ENCODE measurements at places on chromosomes 3 and 15. TPM values are rescaled to one million over a fixed set of nuclear protein-coding genes. Genes with fewer than 3 reads are reported as not detected.

DNA sequence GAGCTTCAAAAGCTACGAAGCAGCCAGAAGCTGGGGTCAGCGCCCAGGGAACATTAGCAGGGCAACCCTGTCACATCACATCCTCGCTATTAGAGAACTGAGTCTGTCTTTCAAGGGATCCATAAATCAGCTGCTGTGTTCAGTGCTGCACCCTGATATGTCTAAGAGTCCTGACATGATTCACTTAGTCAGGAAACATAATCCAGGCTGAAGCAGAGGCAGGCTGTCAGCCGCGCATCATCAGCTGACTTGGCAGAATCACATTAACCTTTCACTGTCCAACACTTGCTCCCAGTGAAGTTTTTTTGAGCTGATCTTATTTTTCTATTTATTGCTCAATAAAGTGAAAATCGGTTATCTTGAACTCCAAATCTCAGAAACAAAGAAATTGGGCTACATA lies 23.5 kb downstream of the MYH15 start:
- peak; percentile 28 for DNase-seq

Gene USF3
- 10.9 TPM for total RNA-seq

Gene CNTN6
- total RNA-seq: not detected

Gene IL5RA
- not detected for total RNA-seq

GRCh38 chr15:91151781-91152563 lies 51.9 kb downstream of the SV2B start:
- DNase-seq: no peak
